Effector CD4-positive, alpha-beta T cell (primary cell): ENCODE measurements at places on chromosomes 7 and 10.

DNA sequence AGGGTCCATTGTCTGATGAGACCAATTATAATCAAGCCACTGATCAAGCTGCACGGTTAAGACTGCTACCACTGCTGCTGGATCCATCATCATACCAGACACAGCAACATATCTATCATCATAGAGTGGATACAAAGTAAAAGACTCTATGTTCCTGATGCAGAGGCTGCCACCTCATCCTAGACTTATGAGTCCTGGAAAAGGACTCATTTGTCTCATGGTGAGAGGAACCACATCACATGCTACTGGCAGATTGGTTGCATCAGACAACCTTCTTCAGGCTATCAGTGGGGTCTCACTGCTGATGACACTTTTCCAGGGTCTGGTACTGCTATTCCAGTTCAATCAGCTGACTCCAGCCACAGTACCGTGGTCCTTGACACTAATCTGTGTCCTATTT is 79.0 kb downstream of the ABI1 start:
- no peak for DNase-seq

GRCh38 chr7:22346383-22347107 is 10.4 kb downstream of the RAPGEF5 start:
- DNase-seq = no peak

DNA sequence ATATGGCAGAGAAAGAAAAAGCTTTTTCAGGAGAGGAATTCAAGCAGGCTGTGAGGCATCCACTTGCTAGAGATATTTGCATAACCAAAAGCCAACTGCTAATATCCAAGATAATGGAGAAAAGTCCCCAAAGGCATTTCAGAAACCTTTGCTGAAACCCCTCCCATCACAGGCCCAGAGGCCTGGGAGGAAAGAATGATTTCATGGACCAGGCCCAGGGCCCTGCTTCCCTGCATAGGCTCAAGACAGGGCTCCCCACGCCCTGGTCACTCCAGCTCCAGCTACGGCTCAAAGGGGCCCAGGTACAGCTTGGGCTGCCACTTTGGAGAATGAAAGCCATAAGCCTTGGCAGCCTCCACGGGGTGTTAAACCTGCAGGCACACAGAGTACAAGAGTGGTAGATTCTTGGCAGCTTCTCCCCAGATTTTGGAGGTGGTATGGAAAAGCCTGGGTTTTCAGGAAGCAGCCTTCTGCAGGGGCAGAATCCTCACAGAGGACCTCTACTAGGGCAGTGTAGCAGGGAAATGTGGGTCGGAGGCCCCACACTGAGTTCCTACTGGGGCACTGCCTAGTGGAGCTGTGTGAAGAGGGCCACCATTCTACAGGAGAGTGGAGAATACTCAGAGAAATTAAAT is 5.6 kb upstream of the RSU1 start:
- DNase-seq = no peak

DNA sequence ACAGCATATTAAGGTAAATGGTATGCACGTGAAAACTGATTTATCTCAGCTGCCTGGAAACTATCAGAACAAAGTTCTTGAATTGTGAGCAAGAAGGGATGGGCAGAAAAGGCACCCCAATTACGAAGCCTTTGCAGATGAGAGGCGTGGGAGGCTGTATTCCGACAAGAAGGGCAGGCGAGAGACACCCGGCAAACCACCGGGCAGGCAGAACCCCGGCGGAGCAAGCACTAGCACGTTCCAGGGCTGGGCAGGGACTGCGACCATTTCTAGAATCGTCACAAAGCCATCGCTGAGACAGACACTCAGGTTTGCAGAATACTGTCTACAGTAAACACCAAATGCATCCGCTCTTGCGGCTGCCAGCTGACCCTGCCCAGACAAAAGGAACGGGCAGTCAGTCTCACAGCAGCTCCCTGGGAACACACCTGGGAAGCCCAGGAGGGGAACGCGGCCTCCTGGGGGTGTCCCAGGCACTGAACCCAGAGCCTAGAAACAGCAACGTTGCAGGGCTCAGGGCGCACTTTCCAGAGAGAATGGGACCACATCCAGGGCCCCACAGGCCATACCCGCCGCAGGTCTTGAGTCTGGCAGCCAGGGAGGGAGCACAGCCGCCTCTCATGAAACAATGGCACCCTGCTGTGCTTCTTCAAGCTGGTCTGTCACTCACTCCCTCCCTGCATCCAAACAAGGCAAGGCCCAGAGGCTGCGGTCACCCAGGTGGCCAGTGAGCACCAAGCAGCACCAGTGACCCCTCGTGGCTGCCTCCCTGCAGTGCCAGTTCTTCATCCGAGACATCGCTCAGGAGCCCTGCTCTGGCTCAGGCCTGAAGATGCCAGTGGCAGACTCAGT is 261.9 kb downstream of the PTPRN2 start:
- no peak for DNase-seq

- no peak for DNase-seq
These were observed 103.2 kb downstream of the NRBF2 start for GRCh38 chr10:63236113-63236935.

GRCh38 chr10:51510231-51510630 is 189.2 kb downstream of the CSTF2T start:
- DNase-seq = no peak

- no peak for DNase-seq
These were observed 184.9 kb upstream of the WDR11 start for GRCh38 chr10:120666308-120666707.

GRCh38 chr10:12750526-12751201 is 250.8 kb downstream of the CCDC3 start:
- no peak for DNase-seq

DNA sequence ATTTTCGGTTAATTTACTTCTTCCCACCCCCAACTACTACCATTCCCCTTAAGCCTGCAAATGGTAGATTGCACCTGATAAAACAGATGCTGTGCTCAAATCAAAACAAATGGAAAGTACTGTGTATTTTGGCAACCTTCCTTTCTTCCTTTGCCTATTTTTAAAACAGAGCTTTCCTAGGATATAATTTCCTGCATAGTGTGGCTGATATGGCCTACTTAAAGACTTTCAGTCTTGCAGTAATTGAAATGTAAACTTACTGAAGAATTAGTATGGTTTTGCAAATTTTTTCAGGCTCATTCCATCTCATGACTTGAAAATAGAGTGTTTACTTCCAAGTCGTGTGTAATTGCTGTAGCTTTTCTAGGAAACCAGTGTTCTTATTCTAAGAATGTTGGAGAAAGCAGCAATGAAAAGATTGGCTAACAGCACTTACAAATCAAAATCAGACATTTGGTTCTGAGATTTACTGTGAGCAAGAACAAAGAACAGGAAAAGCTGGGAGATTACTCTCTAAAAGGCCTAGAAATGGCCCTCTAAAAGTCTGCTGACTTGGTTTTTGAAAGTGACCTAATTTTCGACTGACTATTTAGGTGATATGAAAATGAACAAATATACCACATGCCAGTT is 52.0 kb downstream of the REEP3 start:
- DNase-seq = no peak

- no peak for DNase-seq
These were observed 272.8 kb upstream of the IMMP2L start for GRCh38 chr7:111835066-111835465.

DNA sequence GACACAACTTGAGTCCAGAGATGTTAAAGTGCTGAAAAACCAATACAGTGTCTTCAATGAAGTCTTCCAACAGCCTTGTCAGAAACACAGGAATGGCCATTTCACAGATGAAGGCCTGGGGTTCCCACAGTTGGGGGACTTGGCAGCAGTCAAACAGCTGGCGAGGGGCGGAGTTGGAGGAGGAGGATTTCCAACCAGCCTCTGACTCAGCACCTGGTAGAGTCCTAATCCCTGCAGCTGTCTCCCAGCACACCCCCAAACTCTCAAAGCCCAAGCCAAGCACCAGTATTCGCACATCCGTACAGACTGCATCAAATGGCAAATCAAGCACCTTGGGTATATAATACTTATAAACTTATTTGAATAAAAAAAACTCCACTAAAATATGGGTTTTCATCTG is 28.0 kb downstream of the CTBP2 start:
- no peak for DNase-seq

DNA sequence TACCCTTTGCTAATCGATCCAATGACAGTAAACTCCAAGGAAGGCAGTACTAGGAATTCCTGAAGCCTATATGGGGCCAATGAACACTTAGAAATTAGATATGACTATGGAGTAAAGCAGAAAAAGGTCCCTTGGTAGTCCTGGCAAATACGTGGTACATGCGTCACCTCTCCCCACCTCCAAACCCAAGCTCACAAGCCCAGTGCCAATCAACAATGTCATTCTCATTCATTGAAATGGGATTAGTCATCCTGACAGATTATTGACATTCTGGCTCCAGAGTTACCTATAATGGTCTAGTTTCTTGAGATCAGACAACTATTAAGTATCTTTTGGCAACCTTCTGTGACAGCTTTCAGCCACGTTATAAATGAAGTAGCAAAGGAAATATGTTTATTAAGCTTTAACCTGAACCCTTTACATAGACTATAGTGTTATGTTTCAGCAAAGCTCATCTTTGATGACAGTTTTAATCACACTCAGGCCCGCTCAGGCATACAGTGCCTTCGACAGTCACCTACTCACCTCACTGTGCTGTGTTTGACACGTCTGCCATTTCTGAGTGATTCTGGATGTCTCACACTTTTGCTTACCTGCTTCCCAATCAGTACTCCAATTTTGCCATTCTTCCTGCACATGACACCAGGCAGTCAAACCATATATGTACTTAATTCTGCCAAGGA is 69.6 kb upstream of the ADO start:
- no peak for DNase-seq

DNA sequence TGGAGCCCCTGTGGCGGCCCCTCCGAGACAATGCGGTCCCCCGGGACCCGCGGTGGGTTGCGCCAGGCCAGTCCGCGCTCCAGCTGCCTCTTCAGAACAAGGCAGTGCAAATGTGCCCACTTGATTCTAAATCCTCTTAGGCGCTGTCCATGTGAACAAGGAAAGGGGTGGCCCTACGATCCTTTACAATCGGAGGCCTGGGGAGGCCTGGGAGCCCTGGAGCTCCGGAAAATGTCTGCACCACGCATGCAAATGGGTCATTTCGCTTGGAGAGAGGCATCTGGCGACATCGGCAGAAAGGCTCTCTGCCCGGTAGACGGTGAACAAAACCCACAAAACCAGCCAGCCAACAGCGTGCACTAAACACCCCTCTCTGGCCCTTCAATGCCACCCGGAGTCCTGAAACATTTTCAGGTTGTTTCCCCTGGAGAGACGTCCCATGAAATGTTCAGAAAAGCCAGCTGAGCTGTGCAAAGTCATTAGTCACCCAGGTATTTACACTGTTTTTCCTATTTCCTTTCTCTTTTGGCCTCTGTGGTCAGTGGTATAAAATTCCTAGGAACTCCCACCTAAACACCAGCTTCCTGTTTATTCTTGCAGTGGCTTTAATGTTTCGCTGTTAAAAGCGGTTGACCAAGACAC is 102.8 kb upstream of the ZNF438 start:
- no peak for DNase-seq

DNA sequence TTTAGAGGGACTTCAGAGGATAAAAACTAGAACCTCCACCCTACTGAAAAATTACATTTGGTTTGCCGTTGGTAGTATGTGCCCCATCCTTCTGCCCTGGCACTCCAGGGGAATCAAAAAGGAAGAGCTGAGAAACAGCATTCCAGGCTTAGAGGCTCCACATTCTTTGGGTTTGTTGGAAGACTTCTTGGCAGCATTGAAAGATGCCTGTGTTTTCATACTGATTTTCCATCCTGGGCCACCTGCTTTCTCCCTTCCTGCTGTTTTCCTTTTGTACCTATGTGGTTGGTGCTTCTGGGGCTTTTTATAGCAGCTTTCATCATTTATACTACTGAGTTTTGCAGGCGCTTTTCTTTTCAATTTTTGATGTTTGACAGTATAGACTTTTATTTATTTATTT is 61.7 kb downstream of the AUTS2 start:
- no peak for DNase-seq

DNA sequence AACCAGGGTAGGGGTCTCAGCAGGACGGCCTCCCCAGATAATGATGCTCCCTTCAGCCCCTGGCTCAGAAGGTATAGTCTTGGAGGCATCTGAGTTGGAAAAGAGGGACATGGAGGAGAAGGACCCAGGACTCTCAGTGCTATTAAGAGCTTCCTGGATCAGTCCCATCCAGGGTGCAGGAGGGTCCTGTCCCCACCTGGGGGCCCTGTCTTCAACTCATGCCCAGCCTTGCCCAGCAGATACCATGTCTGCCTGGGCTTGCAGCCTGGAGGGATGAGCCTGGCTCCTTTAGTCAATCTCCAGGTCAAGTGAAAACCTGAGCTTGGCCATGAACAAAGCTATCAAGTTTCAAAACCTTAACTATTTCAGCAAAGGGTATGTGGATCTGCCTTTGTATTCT is 67.6 kb downstream of the PRTFDC1 start:
- no peak for DNase-seq

DNA sequence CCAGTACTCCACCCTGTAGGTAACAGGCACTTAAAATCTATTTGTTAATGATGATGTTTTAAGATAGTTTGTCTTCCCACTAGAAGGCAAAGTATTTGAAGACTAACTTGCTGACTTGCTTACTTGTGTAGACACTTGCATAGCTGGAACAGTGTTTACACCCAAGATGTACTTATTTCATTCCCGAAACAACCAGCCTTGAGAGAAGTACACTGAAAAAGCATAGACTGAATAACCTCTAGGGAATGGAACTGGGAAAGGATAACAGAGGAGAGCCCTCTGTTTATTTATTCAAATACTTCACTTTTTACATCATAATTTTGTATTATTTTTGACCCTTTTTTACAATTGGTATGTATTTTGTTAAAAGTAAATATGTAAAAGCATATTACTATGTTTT is 33.1 kb upstream of the TMEM26 start:
- no peak for DNase-seq

DNA sequence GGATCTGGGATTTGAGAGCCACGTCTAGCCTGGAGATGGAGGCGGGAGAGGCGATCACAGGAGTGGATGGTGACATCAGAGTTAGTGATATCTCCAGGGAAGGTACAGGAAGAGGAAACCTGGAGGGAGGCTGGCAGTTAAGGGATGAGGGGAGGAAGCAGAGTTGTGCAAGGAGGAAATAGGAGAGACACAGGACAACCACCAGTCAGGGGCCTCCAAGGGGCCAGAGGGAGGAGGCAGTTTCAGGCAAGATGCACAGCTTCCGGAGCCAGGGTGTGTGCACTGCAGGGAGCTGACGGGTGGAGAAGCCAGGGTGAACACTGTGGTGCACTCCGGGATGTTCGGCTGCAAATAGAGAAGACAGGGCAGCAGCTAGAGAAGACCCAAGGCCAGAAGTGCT is 141.2 kb downstream of the GLI3 start:
- DNase-seq = no peak

DNA sequence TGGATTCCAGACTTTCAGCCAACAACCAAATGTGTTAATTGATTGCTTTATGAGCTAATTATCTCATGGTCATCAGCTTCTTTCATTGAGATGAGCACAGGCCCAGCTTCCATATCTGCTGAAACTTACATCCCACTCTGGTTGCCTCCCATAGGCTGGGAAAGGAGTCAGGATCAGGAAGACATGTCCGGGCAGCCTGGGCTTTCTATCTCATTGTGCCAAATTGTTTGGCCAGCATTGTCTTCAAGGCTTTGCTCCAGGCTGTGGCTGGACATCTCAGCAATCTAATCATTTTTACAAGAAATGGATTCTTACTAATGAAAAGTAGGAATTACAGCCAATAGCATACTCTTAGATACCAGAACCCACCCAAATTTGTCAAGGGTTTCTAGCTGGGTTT is 295.2 kb downstream of the CXCL12 start:
- no peak for DNase-seq
